ENCODE measurements at places on chromosomes 1 and 21.
A peak's percentile ranks its signal among the peaks of the same experiment; 100 is the strongest.

DNA sequence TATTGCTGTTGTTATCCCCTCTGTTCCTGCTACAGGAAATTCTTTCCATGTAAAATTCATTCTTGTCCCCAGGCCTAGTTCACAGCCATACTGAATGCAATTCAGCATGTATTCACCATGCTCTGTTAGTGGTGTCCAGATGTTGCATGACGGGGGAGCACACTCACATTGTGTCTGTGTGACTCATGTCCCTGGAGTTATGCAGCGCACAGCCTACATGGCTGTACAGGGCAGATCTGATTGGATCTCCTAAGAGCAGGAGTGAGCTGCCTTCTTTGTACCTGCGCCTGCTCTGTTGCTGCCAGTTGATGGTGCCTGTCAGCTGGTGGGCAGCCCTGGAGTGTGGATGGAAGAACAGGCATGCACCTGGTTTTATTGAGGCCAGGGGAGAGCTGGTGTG lies 17.6 kb downstream of the HTR6 start:
- no peak for DNase-seq

GRCh38 chr21:33774551-33774950 lies 132.2 kb downstream of the ITSN1 start:
- DNase-seq = no peak

DNA sequence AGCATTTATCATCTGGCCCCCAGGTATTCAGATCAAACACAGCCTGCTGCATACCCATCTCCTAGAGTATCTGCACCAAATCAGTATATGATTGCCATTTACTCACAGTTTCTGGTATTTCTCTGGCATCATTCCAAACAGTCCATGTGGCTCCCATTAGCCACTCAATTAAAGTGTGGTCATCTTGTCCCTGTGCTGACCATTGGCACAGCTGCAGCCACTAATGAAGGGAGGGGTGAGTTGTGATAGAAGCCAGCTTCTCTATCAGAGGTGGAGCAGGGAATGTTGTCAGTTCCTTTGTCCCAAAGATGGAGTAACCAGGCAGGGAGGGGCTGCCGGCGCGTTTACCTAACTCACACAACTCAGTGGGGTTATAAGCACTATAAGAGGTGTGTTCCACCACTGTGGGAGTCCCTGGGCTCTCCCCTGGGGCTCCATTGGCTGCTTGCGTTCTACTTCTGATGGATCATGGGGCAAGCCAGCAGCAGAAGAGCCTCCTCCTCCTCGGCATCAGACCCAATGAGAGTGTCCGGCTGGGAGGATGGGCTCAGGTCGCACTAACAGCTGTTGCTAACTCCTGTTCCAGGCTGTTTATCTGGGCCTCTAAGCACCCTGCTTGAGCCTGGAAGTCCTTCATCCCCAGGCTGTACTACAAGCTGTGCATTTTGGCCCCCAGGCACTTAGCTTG lies 108.6 kb downstream of the GDAP2 start:
- DNase-seq = no peak

GRCh38 chr1:53370369-53370961 lies 42.6 kb upstream of the LRP8 start:
- DNase-seq = no peak

- DNase-seq = no peak
These were observed 8.5 kb upstream of the USP1 start for GRCh38 chr1:62428351-62428750.

DNA sequence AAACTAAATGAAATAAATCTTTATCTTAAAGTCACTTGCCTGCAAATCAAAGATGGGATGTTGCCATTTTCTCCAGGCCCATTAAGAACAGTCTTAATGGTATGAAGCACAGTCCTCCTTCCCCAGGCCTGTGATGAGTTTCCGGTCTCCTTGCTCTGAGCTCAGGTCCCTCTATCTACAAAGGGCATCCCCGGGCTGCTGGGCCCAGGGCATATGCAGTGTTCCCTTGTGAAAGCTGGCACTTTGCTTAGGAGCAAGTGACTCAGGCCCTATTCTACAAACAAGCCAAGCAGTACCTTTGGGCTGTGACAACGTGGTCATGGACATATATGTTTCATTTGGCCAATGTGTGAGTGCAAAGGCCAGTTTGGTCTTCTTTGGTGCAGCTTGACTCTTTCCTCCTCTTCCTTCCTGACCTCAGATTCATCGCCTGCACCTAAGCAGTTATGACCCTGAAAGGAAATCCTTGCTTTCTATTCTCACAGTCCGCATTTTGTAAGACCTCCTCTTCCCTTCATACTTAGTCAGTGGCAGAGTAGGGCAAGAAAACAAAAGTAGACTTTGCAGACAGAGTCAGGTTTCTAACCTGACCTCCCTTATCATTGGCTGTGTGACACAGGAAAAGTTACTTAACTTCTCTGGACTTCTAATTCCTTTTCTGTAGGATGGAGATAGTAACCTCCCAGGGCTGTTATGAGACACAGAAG lies 109.5 kb downstream of the ERG start:
- DNase-seq = no peak

DNA sequence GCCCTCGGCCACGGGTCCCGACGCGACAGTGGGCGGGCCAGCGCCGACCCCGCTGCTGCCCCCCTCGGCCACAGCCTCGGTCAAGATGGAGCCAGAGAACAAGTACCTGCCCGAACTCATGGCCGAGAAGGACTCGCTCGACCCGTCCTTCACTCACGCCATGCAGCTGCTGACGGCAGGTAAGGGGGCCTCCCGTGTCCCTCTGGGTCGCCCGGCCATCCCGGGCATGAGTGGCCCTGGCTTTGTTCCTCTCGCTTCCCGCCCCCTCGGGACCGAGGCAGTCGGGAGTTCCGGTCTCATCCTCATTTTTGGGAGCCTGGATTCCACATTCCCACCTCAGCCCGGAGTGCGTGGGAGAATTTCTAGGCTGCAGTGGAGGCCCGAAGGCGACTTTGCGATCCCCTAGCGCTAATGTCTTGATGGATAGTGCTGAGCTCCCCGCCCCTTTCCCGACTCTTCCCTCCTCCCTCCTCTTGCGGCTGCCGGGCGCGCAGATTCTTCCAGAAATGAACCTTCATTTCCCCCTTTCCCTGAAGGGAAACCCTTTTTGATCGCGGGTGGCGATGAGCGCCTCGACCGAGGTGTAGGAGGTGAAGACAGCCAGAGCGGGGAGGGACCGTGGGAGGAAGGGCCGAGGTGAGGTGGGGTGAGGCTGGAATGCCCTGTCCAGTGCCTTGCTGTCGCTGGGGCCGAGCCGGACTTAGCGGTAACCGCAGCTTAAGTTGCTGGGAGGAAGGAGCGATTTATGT lies 705 bp downstream of the KHDRBS1 start:
- DNase-seq = peak; percentile 16

DNA sequence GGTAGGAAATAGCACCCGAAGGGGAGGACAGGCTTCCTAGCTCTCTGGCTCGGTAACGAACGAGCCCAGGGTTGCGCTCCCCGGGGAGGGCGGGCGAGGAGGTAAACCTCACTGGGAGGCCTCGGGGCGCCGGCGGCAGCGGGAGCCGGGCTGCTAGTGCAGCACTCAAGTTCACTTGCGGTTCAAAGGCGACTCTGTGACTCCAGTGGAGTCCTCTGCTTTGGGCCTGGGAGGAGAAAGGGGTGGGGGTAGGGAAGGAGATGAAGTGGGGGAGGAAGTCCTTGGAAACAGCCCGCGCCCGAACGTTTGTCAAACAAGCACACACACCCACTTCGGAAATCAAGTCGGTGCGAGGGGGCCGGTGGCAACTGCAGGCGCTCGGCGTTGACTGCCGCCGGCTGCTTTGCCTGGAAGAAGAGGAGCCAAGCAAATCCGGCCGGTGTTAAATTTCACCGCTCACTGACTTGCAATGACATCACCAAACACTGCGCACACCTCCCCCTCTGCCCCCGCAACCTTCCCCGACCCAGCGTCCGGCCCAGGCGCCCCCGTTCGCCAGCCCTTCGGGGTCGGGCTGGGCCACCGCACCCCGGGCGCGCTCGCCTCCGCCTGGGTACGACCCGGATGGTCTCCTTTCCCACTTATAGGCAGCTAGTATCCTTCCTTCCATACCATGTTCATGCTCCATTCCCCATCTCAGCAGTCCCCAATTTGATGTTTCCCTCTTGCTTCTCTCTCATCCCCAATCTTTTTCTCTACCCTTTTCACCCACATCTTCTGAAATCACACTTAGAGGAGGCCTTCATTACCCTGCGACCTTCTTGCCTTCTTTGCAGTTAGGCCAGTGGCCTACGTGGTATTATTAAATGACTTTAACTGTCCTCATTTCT lies at the start of gene COL24A1:
Gene COL24A1 (minus strand): TSS at position 207 of the 890 bp plus-strand sequence. CDS start 376 bp downstream, outside the sequence.
- DNase-seq = no peak

- no peak for DNase-seq
These were observed 98.0 kb upstream of the C1orf174 start for GRCh38 chr1:3998086-3998485.

DNA sequence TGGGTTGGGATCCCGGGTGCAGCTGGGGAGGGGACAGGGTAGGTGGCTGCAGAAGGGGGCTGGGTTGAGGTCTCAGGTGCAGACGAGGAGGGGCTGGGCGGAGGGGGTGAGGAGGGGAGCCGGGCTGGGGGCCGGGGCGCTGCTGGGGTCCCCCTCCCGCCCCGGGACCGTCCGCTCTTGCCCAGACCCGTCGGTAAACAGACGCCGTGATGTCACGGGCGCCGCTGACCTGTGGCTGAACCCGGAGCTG lies 22.3 kb downstream of the DHRS3 start:
- no peak for DNase-seq

DNA sequence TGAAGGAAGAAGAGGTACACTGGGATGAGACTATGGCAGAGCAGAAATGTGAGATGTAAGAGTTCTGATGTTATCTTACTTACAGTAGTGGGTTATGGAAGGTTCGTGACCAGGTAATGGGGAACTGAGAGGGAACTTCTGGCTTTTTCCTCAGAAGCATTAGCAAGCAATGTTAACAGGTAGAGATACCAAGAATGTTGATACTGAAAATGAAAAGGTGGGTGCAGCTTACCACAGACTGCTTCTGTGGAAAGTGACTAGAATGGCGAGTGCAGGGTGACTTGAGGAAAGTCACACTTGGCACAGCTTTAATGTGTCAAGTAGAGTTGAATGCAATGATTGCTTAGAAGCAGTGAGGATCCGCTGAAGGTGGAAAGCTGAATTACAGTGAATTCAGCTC lies 70.8 kb downstream of the PLA2G4A start:
- DNase-seq = no peak

DNA sequence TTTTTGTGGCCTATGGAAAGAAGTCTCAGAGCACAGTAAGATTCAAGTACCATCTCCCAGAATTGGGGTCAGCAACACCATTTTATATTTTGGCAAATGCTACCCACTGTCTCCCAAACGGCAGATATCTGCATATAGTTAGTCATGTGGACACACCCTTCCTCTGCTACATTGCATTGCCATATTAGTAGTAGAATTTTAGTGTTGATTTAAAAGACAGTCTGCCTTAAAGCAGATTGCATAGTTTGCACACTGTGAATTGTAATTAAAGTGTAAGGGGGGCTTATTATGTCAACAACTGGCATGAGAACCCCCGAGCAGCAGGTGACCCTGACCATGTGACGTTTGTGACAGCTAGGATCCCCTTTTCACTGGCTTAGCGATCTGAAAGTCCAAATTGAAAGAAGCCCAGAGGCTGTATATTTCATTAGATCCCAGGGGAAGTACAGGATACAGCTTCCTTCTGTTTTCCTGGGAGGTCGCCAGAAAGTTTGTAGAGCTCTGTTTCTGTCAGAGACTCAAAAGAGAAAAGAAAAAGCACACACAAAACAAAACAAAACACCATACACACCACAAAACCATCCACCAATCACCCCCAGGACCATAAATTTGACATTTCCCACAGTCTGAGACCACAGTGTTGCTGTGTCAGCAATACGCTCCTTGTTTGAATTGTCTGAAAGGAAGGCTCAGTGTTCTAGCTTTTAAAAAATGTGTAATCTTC lies 172.4 kb downstream of the NFIA start:
- DNase-seq = no peak

- DNase-seq = no peak
These were observed 3.2 kb downstream of the IL23R start for GRCh38 chr1:67169496-67169895.

GRCh38 chr1:30058970-30059369 lies 664.4 kb downstream of the MATN1 start:
- no peak for DNase-seq

- no peak for DNase-seq
These were observed 39.0 kb downstream of the AHDC1 start for GRCh38 chr1:27564710-27565649.

- DNase-seq = no peak
These were observed 17.3 kb downstream of the LTN1 start for GRCh38 chr21:28975397-28975796.

GRCh38 chr1:27569088-27569460 lies 34.9 kb downstream of the AHDC1 start:
- DNase-seq = no peak

DNA sequence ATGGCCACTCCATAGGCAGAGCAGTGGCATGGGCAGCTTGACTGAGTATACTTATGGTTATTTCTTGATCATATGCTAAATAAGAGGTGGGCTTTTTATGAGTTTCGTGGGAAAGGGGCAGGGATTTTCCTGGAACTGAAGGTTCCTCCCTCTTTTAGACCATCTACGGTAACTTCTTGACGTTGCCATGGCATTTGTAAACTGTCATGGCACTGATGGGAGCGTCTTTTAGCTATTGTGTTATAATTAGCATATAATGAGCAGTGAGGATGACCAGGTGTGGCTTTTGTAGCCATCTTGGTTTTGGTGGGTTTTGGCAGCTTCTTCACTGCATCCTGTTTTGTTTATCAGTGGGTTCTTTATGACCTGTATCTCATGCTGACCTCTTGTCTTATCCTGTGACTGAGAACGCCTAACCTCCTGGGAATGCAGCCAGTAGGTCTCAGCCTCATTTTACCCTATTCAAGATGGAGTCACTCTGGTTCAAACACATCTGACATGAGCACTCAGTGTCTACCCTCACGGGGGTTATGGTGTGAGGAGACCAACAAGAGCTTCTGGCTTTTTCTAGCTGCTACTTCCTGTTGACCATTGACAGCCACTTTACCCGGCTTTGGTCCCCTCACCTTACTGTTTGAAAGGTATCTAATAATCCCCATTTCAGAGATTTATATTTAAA lies 71.7 kb downstream of the GALNT2 start:
- DNase-seq = no peak

DNA sequence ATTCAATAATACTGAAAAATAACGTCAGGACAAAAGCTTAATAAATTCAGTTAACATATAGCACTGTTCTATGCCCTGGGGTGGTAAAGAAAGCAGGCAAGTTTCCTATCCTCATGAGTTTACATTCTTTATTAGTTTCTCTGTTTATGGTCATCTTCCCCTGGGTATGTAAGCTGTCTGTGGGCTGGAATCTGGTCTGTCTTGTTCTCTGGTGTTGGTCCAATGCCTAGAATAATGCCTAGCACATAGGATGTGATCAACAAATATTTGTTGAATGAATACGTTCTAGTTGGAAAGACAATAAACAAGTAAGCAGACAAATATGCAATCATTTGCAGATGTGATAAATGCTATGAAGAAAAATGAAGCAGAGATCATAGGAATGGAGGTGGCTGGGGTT lies 7.2 kb upstream of the IGSF3 start:
- DNase-seq = no peak

- DNase-seq = no peak
These were observed 105.5 kb downstream of the TOMM20 start for GRCh38 chr1:235022981-235023710.

DNA sequence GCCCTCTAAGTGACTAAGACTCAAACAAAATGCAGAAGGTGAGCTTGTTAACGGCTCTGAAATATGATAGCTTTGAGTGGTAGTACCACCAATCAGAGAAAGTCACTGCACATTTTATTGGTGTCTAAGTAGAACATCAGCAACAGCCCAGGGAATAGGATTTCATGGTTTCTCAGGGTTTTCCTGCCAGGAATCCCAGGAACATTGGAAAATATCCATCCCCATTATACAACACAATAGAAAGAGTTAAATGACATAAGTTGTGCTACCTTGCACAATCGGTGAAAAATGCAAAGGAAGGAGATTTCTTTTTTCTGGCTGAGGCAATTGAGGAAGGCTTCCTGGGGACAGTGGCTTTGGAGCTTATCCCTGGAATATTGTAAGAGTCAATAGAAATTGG lies 283.1 kb downstream of the HLX start:
- no peak for DNase-seq

Data from activated CD4-positive, alpha-beta T cell treated with anti-CD3 and anti-CD28 coated beads, Interleukin-2, amount 50 U/mL, for 4 hours (primary cell).